KBM-7 (cell line): ENCODE measurements at places on chromosomes 6 and 20.

DNA sequence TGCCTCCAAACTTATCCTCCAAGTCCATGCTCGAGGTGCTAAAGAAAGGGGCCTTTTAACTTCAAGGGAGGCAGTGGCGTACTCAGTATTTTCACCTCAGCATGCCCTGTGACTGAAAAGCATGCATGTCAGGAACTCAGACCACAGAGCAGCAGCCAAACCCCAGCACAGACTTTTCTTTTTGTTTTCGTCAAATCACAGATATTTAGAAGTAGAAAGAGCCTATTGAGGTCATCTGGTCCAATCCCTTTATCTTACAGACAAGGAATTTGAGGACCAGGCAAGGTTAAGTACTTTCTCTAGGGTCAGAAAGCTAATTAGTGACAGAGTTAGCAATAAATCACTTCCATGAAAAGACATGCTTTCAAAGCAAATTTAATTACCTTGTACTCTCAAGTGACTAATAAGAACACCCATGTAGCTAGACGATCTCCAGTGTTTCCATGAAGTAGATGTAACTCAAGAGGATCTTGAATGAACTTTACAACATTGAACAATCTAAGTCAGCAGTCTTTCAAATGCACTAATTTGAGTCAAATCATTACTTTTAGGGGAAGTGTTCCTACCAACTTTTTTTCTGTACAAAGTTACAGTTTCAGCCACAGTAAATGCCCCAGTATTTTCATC is 35.9 kb downstream of the MOXD1 start:
- no peak for DNase-seq

DNA sequence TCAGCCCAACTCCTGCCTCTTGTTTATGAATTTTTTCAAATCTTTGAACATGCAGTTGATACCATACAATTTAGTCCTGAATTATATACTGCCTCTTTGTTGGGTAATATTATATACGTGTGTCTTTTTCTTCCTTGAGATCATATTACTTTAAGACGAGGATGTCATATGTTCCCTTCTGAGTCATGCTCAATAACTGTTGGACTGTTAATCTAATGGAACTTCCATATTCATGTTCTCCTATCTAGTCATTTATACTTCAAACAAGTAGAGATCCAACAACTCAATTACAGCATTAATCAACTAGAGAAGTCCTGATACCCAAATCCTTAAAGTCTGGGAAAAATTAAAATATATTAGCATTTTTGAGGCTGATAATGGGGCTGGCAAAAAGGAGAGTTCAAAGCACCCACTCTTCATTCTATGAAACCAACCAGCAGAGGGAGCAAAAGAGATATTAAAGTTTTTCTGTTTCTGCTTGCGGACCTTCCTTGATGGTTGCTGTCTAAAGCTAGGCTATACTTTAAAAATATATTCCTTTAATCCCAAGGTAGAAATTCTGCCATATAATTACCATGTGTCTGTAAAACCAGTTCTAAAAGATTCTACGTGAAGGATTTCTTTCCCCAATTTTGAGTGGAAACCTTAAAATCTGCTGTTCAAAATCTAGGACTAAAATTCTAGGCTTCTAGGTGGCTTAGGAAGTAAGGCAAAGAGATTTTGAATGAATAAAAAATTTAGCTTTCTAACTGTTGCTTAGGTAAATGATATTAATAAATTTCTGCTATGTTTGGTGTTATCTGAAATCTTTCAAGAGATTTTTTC is 498.9 kb downstream of the BCKDHB start:
- DNase-seq: peak; percentile 62

DNA sequence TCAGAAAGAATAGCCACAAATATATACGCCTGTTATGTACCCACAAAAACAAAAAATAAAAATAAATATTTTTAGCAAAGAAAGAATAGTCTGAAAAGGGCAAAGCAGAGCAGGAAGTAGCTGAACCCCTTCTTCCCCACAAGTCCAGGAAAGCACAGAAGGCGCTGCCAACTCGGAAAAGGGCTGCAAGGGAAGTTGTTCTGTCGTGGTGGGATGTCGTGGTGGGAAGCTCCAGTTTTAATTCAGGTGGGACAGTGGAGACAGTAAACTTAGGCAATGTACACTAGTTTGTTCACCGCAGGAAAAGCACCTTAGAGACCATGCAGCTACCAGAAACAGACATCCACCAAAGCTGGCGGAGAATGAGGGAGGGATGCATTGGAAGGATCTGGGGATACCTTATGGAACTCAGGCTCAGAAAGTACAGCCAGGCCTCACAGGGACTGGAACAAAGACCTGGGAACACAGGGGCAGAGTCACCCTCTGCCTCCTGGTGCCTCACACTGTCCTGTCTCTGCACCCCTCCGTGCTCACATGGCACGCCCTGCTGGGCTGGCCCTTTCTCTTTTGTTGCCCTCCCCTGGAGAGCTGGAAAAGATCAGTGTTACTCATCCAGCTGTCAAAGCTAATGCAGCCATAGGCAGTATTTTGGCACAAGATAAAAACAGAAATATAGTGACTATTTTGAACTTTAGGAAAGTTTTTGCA is 3.3 kb upstream of the APMAP start:
- no peak for DNase-seq

GRCh38 chr20:47816487-47817451 is 31.5 kb upstream of the SULF2 start:
- DNase-seq: no peak

GRCh38 chr6:12269110-12269509 is 21.1 kb upstream of the EDN1 start:
- peak; percentile 26 for DNase-seq

- DNase-seq: no peak
These were observed 73.6 kb downstream of the TRERF1 start for GRCh38 chr6:42378125-42378524.

GRCh38 chr6:97095311-97095850 is 170.9 kb downstream of the KLHL32 start:
- no peak for DNase-seq

DNA sequence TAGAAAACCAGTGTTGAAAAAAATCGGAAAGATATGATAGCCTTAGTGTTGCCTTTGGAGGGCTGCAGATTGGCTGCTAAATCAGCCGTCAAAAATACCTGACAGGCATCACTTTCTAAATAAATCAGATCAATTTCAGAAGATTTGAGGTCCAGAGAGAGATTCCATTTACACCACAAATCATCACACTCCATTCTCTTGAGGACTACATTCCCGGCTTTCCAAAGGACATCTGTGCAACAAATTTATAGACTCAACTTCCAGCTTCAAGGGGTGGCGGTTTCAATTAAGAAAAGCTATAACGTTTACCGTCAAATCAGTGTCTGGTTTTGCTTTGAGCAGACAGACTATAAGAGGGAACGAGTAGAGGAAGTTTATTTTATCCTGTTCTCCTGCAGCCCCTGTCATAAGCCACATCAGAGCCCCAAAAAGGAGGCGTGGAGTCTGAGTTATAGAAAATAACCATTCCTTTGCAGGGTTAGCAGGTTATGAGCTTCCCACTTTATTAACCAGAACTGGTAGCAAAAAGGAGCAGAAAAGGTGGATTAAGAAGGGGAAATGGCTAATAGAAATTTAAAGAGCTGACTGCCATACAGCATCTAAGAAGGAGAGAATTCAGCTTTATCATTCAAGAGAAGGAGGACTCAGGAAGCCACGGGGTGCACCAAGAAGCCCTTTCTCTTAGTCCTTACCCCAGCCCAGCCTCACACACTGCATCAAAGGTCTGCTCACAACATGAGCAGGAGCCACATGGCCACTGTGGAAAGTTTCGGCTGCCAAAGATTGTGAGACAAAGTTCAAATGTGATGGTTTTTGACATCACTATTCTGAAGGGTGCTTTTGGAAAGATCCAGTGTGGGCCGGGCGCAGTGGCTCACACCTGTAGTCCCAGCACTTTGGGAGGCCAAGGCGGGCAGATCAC is 12.9 kb upstream of the UQCC2 start:
- DNase-seq: no peak

- DNase-seq: no peak
These were observed 713.3 kb downstream of the COL12A1 start for GRCh38 chr6:74492587-74492986.
